Stimulated activated CD4-positive, alpha-beta T cell treated with anti-CD3 and anti-CD28 coated beads, Interleukin-1b, Interleukin-23, amount 100 ng/mL, for 1 hour (primary cell): ENCODE measurements at places on chromosomes 2 and 18.

DNA sequence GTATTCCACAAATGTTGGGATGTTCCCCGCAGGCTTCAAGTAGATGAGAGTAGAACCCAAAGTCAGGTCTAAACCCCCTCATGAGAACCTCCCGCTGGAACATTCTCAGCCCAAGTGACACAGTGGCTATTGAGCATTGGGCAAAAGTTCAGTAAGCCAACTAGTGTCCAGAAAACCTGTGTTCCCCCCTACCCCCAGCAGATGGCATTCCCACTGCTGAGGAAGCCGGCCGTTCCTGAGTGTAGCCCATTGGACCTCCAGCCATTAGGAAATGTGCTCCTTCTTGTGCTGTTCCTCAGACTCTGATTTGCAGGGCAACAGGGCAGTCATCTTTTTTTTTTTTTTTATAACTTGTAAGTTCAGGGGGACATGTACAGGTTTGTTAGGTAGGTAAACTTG is 152.1 kb downstream of the NCK2 start:
- no peak for DNase-seq

- no peak for DNase-seq
Measured at GRCh38 chr2:146523196-146523595, 1321.6 kb upstream of the ACVR2A start.

DNA sequence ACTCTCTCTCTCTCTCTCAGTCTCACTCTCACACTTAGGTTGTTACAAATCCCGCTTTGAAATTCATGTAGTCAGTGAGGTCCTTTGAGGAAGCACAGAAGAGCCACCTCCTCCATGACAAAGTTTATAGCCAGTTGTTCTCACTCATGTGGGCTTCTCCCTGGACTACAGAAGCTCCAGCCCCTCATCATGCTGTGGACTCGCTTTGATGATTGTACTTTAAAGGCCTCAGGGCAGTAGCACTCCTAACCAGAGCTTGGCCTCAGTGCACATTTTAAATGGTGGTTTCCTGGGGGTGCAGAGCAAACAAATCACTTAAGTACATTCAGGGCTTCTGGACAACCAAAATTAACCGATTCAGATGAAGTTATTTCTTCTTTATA is 115.7 kb downstream of the MTCL1 start:
- no peak for DNase-seq

DNA sequence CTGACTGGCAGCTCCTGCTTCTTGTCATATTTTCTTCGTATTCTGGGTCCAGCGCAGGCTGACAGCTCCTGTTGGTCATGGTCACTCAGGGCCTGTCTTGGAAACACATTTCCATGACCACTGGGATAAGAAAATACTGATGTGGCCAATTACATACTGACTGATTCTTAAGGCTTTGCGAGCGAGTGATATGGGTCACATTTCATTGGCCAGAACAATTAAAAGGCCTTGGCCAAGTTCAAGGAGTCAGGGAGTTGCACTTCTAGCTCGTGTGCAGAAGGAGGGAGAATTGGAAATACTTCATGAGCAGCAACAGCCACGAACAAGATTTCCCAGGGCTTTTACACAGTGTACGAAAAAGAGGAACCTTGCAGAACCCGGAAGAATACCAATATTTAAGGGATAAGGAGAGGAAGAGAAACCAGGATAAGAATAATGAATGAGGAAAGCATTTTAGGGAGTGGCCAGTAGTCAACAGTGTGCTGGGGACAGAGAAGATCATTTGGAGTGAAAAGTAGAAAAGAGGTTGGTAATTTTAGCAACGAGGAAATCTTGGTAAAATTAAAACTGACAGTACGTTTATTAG is 149.5 kb downstream of the ATP9B start:
- no peak for DNase-seq

DNA sequence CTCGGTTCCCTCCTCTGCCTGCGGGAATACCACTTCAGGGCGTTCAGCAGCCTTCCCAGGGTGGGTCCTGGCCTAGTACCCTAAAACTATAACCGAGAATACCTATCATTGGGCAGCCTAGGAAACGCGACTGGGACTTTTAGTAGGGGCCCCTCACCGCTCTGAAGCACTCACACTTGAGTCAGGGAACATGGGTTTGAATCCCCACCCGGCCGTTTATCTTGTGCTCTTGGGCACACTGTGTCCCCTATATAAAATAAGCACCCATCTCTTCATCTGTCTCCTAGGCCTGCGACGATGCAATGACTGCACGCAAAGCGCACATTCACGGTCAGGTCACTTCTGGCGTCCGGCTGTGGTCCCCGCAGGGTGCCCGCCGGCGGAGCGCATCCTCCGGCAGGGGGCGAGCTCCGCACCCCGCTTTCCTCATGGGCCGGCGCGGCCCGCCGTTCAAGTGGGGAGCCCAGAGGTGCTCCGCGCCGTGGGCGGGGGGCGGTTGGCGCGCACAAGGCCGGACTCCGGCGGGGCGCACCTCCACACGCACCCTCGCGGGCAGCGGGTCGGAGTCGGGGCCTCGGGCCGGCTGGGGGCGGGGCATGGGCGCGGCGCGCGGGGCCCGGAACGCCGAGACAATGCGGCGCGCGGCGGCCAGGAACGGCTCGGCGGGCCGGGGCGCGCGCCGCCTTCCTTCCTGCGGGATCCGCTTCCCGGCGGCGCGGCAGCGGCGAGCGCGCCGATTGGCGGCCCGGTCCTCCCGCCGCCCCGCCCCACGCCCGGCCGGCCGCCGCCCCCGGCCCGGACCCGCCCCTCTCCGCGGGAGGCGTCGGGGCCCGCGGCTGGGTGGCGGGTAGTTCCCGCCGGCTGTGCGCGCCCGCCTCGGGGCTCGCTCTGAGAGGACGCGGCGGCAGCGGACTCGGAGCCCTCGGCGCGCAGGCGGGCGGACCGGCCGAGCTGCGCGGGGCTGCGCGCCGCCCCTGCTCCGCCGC is at the start of gene ASAP2:
TSS of gene ASAP2 (plus strand) at position 850 of the 986 bp plus-strand sequence. CDS start 293 bp downstream, outside the sequence.
- no peak for DNase-seq

DNA sequence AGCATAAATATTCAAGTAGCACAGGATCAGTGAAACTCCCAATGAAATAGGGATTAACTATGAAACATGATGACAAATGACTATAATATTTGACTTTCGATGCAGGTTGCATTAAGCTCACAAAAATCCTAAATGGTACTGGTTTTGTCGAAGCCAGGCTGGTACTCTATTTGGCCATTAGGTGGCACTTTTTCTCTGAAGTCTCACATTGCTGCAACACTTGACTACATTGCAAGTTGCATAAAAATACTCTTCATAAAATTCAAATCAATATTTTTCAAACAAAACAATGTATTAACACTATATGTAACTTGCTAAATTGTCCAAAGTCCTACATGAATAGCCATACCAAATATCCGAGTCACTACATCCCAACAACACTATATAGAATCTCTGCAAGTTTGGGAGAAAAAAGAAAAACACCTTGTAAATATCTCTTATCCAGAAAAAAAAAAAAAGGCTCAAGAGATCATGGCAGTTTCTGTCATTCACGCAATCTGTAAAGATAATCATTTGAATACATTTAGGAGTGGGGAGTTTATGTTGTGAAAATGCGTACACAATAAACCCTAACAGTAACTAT is 9.5 kb downstream of the RTTN start:
- DNase-seq = no peak

- DNase-seq = no peak
Measured at GRCh38 chr2:33167622-33168245, 221.0 kb downstream of the LTBP1 start.

DNA sequence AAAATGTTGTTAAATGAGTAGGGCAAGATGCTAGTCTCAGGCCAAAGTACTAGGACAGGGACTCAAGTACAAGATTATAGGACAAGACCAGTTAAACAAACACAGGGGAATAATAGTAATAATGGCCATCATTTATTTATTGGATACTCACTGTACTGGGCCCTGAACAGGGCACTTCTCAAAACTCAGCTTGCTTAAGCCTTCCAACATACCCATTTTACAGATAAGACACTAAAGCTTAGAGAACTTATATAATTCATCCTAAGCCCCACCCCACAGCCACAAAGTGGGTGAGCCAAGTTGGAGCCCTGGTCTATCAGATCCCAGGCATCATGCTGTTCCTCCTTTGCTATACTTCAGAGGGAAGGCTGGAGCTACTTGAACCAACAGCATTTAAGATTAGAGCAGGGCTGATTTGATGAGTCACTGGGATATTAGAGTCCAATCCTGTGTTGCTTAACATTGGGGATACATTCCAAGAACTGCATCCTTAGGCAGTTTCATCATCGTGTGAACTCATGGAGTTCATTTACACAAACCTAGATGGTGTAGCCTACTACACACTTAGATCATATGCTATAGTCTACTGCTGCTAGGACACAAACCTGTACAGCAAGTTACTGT is 153.6 kb downstream of the MTCL1 start:
- no peak for DNase-seq
